ENCODE measurements at places on chromosomes 1 and 21. TPM values are rescaled to one million over a fixed set of nuclear protein-coding genes. Genes with fewer than 3 reads are reported as not detected.

Gene SNAP47
- 24.0 TPM for total RNA-seq

Gene FMOD
- total RNA-seq = 29.9 TPM

Gene LCE2C
- not detected for total RNA-seq

Gene DYNLT4
- total RNA-seq = not detected

Gene KCNE2
- not detected for total RNA-seq

DNA sequence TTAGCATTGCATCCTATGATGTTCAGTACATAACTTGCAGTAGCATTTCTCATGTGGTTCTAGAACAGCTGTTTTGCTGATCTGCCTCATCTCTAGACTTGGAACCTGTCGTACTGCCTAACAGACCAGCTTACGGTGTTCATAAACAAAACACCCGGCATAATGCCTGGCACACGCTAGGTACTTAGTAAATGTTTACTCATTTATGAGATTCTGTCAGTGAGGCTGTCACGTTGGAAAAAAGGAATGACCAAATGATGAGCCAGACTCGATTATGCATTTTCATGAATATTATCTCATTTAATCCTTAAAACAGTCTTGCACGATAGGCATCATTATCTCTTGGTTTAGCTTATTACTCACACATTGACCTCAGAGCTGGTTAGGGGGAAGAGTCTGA lies 46.4 kb downstream of the CACHD1 start:
- no peak overlapping the region for H3K27ac ChIP-seq
- H3K36me3 ChIP-seq = no peaks in the 10 kb centered on the region
- H3K27me3 ChIP-seq = no peaks in the 10 kb centered on the region
- no peak for DNase-seq
- no peak overlapping the region for H3K4me3 ChIP-seq
- peaks cover 53% of the 10 kb centered on the region for H3K4me1 ChIP-seq

DNA sequence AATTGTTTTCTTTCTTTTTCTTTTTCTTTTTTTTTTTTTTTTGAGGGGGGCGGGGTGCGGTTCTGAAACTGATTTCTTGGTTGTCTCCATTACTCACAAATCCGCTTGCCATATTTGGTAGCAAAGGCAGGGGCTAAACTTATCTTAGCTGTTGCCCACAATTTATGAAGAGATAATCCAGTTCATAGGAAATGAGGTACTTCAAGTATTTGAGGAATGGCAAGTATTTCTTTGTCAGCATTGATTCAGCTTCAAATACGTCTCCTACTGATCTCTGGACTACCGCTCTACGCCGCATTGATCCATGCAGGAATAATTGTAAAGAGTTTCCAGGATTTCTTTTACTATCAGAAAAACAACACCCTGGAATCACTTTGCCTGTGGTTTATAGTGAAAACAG lies 289.2 kb upstream of the DPYD start:
- no peak for DNase-seq
- no peaks in the 10 kb centered on the region for H3K36me3 ChIP-seq
- H3K4me1 ChIP-seq = no peaks in the 10 kb centered on the region
- no peak overlapping the region for H3K27ac ChIP-seq

GRCh38 chr1:169122976-169123375 lies 16.5 kb downstream of the ATP1B1 start:
- no peaks in the 10 kb centered on the region for H3K27me3 ChIP-seq
- H3K27ac ChIP-seq = no peak overlapping the region
- no peak for DNase-seq
- H3K4me1 ChIP-seq = peaks cover 41% of the 10 kb centered on the region
- H3K4me3 ChIP-seq = no peak overlapping the region

DNA sequence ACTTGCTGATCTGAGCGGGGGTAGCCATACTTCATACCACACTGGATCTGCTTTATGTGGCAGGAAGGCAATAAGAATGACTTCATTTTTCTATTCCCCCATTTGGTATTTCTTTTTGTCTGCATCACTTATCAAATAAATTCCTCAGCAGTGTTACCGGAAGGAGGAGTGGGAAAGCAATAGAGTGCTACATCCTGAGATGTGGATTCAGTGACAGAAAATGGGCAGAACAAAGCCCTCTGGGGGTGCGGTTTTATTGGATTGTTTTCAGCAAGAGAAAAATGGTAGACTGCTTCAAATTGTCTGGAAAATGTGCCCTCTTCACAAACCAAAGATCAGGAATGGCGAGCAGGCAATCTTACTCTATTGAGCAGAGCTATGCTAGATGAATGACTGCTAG lies 751.9 kb upstream of the NEGR1 start:
- DNase-seq = no peak
- H3K4me3 ChIP-seq = no peak overlapping the region
- no peaks in the 10 kb centered on the region for H3K36me3 ChIP-seq
- H3K4me1 ChIP-seq = no peaks in the 10 kb centered on the region

GRCh38 chr21:34844924-34845238 lies 176.1 kb downstream of the CLIC6 start:
- no peak for DNase-seq
- peaks cover 52% of the 10 kb centered on the region for H3K4me1 ChIP-seq
- H3K4me3 ChIP-seq = no peak overlapping the region

- no peak for DNase-seq
- H3K27ac ChIP-seq = no peak overlapping the region
- no peaks in the 10 kb centered on the region for H3K36me3 ChIP-seq
- H3K4me1 ChIP-seq = peaks cover 72% of the 10 kb centered on the region
- no peak overlapping the region for H3K4me3 ChIP-seq
Observed at GRCh38 chr21:41180752-41181151, 12.8 kb downstream of the BACE2 start.

- DNase-seq = no peak
- peak overlapping the region; percentile 95 for H3K4me3 ChIP-seq
- H3K27me3 ChIP-seq = no peaks in the 10 kb centered on the region
- H3K4me1 ChIP-seq = peaks cover 7% of the 10 kb centered on the region
- H3K27ac ChIP-seq = peak overlapping the region; percentile 91
- no peaks in the 10 kb centered on the region for H3K36me3 ChIP-seq
Observed at GRCh38 chr1:184051138-184051484, 419 bp upstream of the TSEN15 start.

- no peak for DNase-seq
- peaks cover 8% of the 10 kb centered on the region for H3K27me3 ChIP-seq
- peak overlapping the region; percentile 8 for H3K4me3 ChIP-seq
- peak overlapping the region; percentile 90 for H3K27ac ChIP-seq
- no peaks in the 10 kb centered on the region for H3K36me3 ChIP-seq
Observed at GRCh38 chr1:113255720-113256347, 134.5 kb upstream of the MAGI3 start.

DNA sequence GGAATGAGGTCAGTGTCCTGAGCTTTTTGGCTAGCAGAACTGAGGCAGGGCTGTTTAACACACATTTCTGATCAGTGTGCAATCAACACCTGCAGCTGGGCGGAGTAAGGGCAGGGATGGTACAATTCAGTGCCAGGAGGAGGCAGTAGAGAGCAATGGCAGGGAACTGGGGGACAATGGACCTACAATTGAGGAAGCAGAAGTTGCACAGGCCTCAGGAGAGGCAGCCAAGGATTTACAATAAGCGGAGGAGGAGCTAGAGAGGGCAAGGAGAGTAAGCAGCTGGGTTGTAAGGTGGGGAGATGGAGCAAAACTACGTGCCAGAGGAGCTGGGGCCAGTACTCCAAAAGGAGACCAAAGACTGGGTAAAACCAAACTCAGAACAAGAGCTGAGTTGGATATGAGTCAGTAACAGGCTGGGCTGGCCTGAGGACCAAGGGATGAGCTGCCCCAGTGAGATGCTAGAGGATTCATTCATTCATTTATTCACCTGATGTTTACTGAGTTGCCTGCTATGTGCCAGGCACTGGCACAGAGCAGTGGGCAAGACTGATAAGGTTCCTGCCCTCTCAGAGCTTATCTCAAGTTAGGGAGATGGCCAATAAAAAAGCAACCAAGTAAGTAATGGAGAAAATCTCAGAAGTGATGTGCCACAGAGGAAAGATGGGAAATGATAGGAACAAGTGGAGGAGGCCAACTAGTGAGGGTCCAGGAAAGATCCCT lies 10.4 kb upstream of the GALE start:
- no peak overlapping the region for H3K27ac ChIP-seq
- DNase-seq = no peak
- no peaks in the 10 kb centered on the region for H3K36me3 ChIP-seq
- H3K4me3 ChIP-seq = no peak overlapping the region
- no peaks in the 10 kb centered on the region for H3K4me1 ChIP-seq

- peaks cover 12% of the 10 kb centered on the region for H3K4me1 ChIP-seq
- H3K27me3 ChIP-seq = no peaks in the 10 kb centered on the region
- H3K4me3 ChIP-seq = no peak overlapping the region
- DNase-seq = no peak
Observed at GRCh38 chr1:22127731-22128130, 15.2 kb downstream of the WNT4 start.

DNA sequence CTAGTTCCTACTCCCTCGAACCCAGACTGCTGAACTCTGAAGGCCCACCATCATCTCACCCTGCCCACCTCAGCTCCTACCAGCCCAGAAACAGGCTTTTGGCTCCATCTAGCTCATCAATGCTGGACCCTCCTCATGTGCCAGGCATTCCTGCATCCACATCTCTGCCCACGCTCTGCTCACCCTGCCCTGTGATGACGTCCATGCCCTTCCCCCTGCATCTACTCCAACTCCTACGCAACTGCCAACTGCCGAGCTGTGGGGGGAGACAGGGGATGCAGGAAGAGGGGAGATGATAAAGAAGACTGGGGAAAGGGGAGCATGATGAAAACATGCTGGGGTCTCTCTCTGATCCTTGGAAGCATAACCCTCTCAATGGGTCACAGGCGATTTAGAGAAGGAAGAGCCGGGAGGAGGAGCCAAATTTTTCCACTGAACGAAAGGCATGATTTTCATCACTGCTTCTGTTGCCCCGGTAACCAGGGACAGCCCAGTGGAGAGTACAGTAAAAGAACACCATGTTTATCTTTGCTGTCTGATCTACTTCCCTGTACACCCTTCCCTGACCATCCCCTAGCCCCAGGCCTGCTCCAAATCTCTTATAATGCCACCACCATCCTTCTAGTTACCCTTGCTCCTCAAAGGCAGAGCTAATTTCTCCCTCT lies 44.3 kb downstream of the CD34 start:
- H3K27me3 ChIP-seq = no peaks in the 10 kb centered on the region
- peaks cover 96% of the 10 kb centered on the region for H3K4me1 ChIP-seq
- H3K36me3 ChIP-seq = peaks cover 46% of the 10 kb centered on the region
- no peak for DNase-seq
- peak overlapping the region; percentile 96 for H3K27ac ChIP-seq

DNA sequence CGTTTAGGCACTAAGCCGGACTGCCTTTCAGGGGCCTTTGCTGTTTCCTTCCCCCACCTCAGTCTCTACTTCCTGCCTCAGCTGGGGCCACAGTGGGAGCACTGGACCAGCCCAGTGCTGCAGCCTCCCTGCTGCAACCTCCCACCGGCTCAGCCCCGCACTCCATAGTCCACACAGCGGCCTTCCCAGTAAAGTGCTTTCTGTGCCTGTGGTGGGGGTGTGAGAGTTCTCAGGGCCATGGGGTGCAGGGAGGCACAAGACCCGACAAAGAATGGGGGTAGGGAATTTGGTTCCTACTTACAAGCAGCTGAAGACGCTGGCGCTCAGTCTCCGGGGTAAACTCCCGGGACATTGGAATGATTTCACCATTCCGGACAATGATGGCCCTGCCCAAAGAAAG lies 3.5 kb downstream of the PPM1J start:
- no peak overlapping the region for H3K4me3 ChIP-seq
- H3K27me3 ChIP-seq = no peaks in the 10 kb centered on the region
- H3K4me1 ChIP-seq = peaks cover 42% of the 10 kb centered on the region
- H3K27ac ChIP-seq = no peak overlapping the region
- no peaks in the 10 kb centered on the region for H3K36me3 ChIP-seq
- no peak for DNase-seq

DNA sequence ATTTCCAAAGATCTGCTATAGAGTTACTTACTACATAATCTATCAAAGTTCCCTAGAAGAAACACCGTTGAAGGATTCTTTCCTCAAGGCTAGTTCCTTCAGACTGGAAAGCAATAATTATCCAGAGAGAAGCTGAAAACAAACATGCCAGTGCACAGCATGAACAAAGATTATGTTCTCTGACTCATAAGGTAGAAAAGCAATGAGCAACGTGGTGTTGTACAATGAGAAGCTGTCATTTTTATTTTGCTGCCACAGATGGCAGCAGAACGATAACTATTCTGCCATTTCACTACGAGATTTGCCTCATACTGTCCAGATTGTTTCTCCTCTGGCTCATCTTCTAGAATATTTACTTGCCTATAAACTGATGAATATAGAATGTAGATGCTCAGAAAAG lies 10.7 kb downstream of the EXTL2 start:
- H3K4me1 ChIP-seq = no peaks in the 10 kb centered on the region
- DNase-seq = no peak
- no peaks in the 10 kb centered on the region for H3K27me3 ChIP-seq
- H3K4me3 ChIP-seq = no peak overlapping the region

- DNase-seq = no peak
- no peak overlapping the region for H3K27ac ChIP-seq
- H3K27me3 ChIP-seq = no peaks in the 10 kb centered on the region
Observed at GRCh38 chr1:165481820-165482532, 37.0 kb upstream of the RXRG start.

GRCh38 chr1:234730770-234731568 lies 121.0 kb upstream of the IRF2BP2 start:
- H3K27me3 ChIP-seq = no peaks in the 10 kb centered on the region
- H3K36me3 ChIP-seq = no peaks in the 10 kb centered on the region
- no peak overlapping the region for H3K27ac ChIP-seq

GRCh38 chr1:158398818-158399514 lies at the start of gene OR10T2:
TSS of gene OR10T2 (minus strand) at chr1:158399466. CDS start at chr1:158399466, 0 bp downstream.
- H3K27me3 ChIP-seq = no peaks in the 10 kb centered on the region
- no peak within 1 kb of the TSS for H3K4me3 ChIP-seq
- DNase-seq = no peak
- H3K36me3 ChIP-seq = no peaks in the 10 kb centered on the region

- no peaks in the 10 kb centered on the region for H3K27me3 ChIP-seq
- H3K4me1 ChIP-seq = peaks cover 8% of the 10 kb centered on the region
- no peak overlapping the region for H3K4me3 ChIP-seq
- DNase-seq = no peak
Observed at GRCh38 chr1:3678361-3679097, 26.2 kb downstream of the TP73 start.

DNA sequence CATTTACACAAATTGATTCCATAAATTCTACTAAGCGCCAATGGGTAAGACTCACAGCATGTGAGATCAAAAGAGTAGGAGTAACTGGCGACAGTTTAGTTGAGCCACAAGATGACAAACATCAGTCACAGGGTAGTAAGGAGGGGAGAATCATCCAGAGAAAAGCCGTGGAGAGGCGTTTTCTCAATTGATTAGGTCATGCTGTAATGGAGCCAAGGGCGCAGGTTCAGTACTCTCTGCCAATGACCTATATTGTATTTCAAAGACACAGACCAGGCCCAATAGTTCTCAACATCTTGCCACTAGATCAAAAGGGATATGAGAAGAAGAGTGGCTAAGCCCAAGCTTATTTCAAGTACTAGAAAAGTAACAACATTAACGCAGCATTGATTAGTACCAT lies 467.5 kb downstream of the SMYD3 start:
- no peak overlapping the region for H3K27ac ChIP-seq
- H3K27me3 ChIP-seq = no peaks in the 10 kb centered on the region
- DNase-seq = no peak
- peaks cover 5% of the 10 kb centered on the region for H3K4me1 ChIP-seq
- no peaks in the 10 kb centered on the region for H3K36me3 ChIP-seq
- no peak overlapping the region for H3K4me3 ChIP-seq
